Psoas muscle (tissue), 8 donors: ENCODE measurements at places on chromosomes 6 and 20. TPM values are rescaled to one million over a fixed set of nuclear protein-coding genes. Genes with fewer than 3 reads are reported as not detected.

SRSF12 gene
- total RNA-seq: 0.21 TPM

HLA-DPB1 gene
- 11.9 TPM for total RNA-seq

ELOVL2 gene
- total RNA-seq: 0.36 TPM

CTAGE9 gene
- not detected for total RNA-seq

HLA-DOB gene
- not detected for total RNA-seq

DNA sequence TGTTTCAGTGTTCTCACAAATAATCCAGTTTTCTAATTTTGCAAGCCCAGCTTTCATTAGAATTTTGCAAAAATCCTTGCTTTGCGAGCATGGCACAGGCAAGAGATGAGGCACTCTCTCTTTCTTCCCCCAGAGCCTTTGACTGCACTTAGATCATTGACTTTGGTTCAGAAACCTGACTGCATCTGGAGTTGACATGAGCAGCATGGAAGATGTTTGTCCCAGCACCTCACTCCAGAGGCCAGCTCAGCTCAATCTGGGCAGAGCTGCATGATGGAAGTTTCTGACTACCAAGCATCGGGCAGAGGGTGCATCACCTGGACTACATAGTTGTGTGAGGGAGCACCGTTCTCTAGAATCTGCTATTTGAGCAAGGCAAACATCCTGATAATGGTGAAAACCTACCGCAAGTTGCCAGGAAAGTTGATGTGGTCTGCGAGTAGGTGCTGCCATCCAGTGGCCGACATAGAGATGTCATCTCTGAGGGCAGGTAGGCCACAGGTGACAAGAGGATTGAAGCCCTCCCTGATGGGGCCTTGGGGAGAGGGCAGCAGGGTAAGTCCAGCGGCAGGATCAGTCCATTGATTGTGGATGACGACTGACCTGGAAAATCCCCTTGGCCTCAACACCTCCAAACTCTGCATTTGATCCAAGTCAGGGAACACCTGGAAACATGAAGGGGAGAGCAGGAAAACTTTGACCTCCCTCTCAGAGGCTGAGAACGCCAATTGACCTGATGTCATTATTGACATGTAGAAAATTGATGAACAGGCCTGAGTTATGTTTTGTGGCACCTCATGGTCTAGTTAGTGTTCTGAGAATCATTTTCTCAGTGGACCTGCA is 3.8 kb upstream of the LPA start:
- DNase-seq: no peak

- DNase-seq: peak; percentile 76
These were observed 182.5 kb downstream of the CDC5L start for GRCh38 chr6:44569931-44570385.

DNA sequence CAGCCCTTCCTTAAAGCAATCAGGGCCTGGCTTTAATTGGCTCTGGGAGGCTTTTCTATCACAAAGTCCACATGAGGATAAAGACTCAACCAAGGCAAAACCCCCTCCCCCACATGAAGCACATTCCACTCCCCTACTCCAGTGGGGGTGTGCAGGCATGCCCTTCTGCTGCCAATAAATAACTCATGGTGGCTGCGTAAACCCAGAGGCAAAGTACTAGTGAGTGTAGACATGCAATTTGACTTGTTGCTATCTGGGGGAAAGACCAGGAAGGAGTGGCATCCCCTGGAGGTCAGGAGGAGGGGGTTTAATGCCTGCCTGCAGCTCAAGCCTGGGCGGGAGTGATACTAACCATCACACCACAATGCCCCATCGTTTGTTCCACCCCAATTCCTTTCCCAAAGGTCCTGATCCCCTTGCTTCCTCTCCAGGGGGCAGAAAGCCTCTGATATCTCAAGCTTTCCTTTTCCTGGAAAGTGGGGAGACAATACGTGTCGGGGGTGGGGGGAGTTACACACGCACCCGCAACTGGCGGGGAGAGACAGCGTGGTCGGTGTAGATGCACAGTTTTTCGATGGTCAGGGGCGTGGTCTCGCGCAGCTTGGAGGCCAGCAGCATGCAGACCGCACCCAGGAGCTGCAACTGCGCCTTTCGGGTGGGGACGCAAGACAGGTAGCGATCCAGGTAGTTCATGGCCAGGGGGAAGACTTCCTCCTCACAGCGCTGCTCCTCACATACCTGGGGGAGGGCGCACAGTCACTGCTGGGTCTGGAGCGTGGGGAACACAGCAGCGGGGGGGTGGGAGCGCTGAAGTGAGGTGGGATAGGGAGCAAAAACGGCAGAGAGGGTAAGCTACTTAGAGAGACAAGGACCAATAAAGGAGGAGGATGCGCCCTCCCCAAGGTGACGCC is 1.5 kb downstream of the CCND3 start:
- DNase-seq: no peak

- DNase-seq: no peak
These were observed 1.7 kb upstream of the MMP24OS start for GRCh38 chr20:35279533-35280174.

DNA sequence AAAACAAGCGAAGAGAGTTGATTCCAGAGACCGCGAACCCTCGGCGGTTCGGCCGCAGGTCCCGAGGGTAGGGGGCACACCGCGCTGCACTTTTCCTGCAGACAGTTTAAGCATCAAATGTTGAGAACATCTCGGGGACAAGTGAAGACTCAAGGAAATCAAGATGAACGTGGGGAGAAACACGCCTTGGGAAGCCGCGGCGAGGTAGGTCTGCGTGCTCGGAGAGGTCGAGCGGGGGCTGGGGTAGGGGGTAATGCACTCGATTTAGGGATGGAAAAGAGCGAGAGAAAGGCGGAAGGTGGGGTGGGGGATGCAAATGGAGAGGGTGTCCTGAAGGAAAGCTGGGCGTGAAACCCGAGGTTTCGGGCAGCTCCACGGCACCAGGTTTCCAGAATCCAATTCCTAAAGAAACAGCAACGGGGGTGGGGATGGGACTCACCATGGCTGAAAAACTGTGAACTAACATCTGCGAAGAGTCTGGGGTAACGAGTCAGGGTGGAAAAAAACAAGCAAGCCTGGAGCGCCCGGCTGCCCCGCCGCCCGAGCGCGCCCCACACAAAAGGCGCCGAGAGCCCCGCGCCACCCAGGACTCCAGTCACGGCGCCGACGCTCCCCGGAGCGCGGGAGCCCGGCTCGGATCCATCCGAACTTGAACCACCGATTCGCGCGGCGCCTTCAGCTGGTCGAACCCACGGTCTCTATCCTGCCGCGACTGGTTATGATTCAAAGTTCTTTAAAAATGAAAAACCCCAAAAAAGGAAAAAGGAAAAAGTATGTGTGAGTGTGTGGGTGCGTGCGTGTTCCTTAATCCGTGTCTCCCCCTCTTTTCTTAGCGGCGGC is 3.5 kb downstream of the TFAP2A start:
- no peak for DNase-seq

DNA sequence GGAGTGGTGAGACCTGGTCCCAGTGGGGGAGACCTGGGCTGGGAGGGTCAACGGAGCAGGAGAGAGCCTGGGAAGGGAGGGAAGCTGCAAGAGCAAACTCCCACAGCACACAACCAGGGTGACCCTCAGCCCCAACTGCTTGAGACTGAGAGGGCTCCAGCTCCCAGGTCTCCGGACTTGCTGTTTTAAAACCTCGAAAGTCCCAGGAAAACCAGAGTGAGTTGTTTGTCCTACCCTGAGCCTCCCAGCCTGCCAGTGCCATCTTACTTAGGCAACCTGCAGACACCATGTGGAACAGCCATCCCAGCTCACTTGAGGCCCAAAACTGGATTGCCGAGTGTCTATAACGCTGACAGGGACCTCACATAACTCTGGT is 4.8 kb upstream of the NTSR1 start:
- no peak for DNase-seq

- DNase-seq: no peak
These were observed 354.7 kb upstream of the KHDRBS2 start for GRCh38 chr6:62640749-62641148.

DNA sequence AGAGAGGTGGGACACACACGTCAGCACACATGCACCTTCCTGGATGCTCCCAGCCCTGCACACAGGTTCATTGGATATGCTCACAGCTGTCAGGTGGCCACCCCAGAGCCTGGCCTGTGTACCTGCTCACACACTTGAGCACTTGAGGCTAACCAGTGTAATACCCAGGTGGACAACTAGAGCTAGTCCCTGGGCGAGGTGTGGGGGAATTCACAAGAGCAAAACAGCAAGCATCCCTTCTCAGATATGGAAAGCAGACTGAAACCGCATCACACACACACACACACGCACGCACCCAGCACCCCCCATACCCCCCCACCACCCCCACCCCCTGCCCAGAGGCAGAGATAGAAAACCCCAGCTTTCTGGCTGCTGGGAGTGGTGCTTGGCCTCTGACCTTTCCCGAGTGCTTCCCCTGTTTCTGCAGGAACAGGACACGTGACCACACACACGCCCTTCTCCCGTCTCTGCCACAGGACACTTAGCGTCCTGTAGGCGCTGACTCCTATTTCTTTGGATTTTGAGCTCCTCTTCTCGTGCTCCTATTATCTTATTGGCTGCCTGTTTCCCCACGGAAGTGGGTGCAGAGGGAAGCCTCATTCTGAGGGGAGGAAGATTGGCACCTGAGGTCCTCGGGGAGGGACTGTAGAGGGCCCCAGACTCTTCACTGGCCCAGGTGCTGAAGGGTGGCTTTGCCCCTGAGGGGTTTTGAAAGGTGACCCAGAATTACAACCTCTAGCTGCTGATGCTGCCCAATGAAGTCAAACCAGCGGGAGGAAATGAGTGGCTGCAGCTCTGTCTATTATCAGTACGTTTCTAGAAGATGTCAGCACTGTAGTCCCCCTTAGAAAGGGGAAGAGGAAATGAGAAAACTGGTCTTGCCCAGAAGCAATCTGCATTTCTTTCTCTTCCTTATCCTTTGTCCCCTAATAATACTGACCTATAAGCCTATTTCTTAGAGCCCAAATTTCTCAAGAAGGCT is 65.8 kb downstream of the SYTL3 start:
- no peak for DNase-seq

DNA sequence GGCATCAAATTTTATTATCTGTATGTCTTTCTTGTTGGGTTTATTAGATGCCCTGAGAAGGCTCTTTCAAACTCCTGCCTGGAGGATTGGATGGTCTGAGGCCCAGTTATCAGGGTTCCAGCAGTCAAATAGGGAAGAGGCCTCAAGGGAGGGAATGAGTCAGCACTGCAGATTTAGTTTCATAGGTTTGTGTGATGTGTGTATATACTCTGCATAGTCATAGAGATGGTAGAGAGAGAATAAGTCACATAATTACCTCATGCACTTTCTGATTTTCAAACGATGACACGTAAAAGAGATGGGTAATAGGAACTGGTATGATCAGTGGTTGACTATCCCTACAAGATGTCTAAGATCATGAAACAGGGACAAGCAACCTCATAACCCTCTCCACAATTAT is 82.1 kb downstream of the ADAT2 start:
- DNase-seq: no peak

DNA sequence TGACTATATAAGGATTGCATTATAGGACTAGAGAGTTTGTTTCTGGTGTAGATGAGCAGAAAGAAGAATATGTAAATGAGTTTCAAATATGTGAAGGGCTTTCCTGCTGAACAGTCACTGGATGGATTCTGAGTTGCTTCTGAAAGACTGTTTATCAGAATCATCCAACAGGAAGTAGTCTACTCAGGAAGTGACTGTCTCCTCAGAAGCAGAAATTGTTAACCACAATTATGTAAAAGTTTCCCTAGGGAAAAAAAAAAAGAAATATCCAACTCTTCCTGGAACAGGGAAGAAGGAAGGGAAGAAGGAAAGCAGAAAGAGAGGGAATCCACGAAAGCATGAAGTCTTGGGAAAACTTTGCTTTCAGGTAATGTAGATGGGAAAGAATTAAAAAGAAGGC is 138.9 kb downstream of the TENT5A start:
- DNase-seq: no peak

- no peak for DNase-seq
These were observed 136.1 kb downstream of the TFAP2A start for GRCh38 chr6:10278746-10279145.

DNA sequence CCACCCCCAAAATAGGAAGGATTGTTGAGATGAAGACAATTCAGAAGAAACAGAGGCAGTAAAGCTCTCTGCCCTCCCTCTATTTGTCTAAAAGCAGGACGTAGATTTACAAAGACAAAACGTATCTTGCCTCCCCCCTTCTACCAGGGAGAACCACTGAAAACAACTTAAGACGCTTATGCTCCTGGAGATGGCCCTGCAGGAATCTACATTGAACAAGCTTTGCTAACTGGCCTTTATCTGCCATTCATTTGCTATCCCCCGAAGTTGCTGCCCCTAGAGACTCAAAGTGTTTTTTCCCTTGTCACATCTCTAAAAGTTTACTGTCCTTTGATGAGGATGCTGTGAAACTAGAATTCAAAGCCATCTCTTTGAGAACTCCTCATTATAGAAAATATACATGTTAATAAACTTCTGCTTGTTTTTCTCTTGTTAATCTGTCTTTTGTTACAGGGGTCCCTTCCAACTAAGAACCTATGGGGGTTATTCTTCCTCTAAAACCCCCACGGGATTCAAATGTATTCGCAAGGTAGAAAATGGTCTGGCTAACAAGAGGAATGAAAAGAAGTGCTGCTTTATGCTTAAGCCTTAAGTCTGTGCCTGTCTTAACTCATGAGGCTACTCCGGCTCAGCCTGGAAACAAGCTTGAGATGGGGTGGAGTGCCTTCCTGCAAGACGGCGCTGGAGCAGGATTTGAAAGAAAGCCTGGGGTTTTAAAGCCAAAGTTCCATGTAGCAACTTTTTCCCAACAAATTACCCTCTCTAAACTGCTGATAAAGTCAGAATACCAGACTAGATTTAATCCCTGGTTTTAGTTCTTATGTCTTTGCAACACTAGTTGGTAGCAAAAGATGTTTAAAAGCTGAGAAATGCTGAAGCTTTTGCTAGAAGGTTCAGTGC is 88.0 kb downstream of the CLIC5 start:
- DNase-seq: no peak

DNA sequence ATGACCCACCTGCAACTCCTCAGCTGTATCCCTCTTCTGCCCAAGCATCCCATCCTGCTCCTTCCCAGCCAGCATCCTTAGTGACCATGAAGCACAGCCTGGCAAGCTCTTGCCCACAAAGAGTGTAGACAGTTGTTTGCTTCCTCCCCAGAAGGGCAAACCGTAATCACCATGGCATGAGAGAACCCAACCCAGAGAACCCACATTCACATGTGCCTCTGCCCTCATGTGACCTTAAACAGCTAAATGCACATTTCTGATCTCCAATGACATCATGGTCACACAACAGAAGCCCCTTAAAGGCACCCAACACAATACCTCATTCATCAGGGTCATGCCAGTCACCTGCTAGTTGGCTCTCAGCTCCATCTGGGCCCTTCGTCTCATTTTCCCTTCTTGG is 162.8 kb upstream of the CDYL start:
- DNase-seq: no peak

DNA sequence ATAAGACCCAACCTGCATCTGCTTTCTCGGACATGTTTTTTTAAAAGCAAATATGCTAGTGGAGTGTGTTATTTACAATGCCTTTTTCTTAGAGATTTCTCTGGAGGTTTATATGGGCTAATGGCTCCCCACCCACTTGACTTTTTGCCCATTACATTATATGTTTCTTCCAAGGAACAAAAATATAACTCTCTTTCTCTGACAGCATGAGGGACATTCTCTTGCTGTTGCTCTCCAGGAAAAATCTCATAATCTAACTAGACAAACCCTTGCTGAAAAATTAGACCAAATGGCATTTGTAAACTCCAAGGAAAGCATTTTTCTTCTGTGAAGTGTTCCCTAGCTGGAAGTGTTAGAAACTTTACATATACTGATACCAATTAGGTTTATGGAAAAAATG is 213.7 kb downstream of the PRL start:
- no peak for DNase-seq
